ENCODE measurements at places on chromosomes 5 and 9.

DNA sequence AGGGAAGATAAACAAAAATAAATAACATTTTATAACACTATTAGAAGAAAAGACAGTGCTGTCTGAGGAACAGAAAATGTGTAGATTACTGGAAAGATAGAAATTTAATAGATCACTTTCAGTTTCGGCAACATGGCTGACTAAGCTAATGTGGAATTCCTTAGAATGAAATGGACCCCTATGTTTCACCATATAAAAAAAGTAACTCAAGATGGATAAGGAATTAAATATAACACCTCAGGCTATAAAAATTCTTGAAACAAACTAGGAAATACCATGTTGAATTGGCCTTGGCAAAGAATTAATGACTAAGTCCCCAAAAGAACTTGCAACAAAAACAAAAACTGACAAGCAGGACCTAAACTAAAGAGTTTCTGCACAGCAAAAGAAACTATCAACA is 558.3 kb downstream of the CHSY3 start:
- no peak for DNase-seq

DNA sequence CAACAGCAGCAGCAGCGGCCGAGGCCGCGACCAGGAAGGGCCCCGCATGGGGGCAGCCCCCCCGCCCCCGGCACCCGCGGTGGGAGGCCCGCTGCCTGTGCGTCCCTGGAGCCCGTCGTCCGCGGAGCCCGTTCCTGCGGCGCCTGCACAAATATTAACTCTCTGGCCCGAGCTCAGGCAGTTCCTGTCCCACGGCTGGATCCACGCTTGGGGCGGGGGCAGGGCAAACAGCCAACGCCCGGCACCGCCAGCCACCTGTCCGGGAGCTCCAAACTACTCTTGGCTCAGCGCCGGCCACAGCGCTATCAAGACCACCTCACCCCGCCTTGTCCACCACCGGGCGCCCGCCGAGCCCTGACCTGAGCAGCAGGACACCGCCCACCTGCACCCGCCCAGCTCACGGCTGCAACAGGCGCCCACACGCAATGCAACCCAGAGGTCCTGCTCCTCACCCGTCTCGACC is at the start of gene LRRC26:
TSS of gene LRRC26 (minus strand) at position 156 of the 463 bp plus-strand sequence. CDS start at position 48, 108 bp downstream.
- DNase-seq, result no peak

- DNase-seq, result no peak
Measured at GRCh38 chr5:40221796-40222195, 457.9 kb upstream of the PTGER4 start.

DNA sequence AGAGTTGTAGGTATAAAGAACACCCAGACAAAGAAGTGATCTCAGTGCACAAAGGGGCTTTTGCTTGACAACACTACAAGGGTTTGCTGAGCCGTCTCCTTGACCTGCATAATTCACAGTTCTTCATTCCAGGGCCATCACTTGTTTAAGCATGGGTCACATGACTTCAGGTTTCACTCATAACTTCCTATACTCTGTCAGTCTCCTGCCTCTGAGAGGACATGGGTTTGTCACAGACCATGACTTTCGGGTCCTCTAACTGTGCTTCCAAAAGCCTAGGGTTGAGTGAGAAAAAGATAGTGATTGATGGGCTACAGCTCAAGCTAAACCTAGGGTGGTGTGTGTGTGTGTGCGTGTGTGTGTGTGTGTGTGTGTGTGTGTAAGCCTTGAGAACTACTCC is 166.4 kb downstream of the CDH6 start:
- no peak for DNase-seq

GRCh38 chr9:111038331-111039230 is at the start of gene LPAR1:
TSS of gene LPAR1 (minus strand) at chr9:111038470. CDS start at chr9:110972117, 66,353 bp downstream.
- DNase-seq, result no peak

DNA sequence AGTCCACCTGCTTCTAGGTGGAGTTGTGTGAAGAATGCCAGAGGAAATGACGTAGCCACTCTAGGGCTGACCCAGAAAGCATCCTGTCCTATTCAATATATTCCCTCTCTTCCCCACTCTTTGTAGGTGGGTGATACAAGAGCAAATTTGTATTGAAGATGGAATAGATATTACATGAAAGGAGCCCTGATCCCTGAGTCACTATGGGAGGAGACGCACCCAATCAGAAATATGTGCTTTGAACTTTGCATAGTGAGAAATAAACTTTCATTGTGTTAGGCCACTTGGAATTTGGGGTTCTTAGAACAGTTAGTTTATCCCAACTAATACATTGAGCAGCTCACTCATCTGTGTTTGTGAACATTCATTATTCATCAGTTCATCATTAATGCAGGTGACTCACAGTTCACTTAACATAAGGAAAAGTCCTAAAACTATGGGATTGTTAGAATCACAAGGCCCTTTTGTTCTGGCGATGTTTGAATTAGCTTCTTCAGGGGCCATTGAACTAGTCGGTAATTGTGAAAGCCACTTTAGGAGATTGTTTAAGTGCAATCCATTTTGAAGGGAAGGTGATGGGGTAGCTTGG is 26.9 kb upstream of the NTRK2 start:
- DNase-seq, result no peak

DNA sequence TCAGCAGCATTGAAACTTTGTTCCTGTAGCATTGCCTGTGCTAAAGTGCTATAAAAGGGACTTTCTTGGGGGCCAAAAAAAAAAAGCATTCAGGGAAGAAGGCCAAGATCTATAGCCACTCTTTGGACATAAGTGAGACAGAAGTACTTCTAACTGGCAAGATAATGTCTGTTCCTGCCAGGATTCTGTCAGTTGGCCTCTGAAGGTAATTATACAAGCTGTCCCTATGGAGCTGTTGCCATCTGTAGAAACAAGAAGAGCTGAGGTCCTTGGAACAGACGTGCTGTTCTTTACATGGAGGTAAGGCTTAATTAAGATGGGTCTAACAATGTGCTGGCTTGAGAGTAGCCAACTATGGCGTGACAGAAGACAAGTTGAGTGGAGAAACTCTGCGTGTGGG is 9.7 kb downstream of the KIF20A start:
- no peak for DNase-seq

Measured in activated CD8-positive, alpha-beta memory T cell treated with anti-CD3 and anti-CD28 coated beads, Interleukin-2, amount 50 U/mL, for 4 hours (primary cell).